ENCODE measurements at places on chromosomes 3 and 15.

- DNase-seq, result no peak
Measured at GRCh38 chr15:82964890-82965289, 12.4 kb upstream of the HOMER2 start.

GRCh38 chr3:191882289-191882688, 421.3 kb downstream of the PYDC2 start:
- DNase-seq, result no peak

DNA sequence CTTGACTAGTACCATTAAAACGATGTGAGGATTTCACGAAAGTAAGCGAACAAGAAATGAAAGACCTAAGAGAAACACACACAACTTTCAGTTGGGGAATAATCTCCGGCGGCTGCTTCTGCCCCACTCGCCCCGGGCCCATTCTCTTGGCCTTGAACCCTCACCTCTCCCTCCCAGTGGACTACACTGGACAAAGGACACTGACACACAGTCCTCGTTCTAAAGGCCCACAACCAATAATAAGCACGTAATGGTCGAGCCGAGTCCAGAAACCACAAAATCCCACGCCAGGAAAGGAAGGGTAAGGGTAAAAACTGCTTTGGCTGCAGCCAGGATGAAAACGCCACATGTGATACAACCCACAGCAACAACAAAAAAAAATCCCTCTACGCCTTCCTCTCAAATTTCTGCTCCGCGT, 469 bp downstream of the ZNF770 start:
- no peak for DNase-seq

DNA sequence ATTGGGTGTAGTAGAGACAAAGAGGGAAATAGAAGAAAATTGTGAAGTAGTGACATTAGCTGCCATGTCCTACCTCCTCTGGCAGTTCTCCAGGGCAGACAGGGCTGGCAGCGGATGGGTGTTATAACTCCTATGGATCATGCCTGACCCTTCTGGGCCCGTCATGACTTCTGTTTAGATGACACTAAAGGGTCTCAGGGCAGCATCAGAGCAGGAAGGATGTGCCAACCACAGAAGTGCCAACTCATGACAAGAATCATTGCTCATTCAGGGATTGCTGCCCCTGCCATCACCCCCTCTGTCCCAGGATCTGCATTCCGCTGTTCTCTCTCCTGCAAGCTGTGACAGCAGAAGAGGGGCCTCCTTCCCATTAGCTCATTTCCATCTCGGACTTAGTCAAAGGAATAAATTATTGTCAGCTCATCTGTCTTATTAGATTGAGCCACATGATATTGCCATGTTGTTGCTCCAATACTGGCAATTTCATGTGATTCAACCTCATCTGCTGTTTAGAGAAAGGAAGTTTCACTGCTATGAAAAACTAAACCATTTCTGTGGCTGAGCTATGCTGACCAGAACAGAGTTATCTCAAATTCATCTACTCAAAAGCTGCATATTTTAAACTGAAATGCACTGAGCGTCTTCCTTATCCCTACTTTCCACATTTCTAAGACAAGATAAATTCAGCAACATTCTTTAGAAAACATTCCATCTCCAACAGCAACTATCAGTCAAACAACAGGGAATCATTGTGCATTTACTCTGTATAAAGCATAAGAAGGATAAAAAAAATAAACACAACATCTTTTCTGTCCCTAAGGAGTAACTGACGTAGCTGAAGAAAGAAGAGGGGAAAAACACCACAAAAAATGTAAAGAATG, 271.6 kb downstream of the FHIT start:
- no peak for DNase-seq

Measured in NCI-H748 treated with DMSO at 0.1 percent for 48 hours (cell line).